ENCODE measurements at places on chromosomes 11 and 22.

- no peak for DNase-seq
Observed at GRCh38 chr22:24446260-24446611, 18.8 kb downstream of the ADORA2A start.

DNA sequence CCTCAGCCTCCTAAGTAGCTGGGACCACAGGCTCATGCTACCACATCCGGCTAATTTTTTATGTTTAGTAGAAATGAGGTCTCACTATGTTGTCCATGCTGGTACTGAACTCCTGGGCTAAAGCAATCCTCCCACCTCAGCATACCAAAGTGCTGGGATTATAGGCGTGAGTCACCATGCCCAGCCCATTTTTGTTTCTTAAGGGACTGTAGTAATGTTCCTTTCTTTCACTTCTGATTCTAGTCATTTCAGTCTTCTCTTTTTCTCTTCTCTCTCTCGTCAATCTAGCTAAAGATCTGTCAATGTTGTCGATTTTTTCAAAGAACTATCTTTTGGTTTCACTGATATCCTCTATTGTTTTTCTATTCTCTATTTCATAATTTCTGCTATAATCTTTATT is 111.0 kb upstream of the APOA1 start:
- DNase-seq, result no peak

DNA sequence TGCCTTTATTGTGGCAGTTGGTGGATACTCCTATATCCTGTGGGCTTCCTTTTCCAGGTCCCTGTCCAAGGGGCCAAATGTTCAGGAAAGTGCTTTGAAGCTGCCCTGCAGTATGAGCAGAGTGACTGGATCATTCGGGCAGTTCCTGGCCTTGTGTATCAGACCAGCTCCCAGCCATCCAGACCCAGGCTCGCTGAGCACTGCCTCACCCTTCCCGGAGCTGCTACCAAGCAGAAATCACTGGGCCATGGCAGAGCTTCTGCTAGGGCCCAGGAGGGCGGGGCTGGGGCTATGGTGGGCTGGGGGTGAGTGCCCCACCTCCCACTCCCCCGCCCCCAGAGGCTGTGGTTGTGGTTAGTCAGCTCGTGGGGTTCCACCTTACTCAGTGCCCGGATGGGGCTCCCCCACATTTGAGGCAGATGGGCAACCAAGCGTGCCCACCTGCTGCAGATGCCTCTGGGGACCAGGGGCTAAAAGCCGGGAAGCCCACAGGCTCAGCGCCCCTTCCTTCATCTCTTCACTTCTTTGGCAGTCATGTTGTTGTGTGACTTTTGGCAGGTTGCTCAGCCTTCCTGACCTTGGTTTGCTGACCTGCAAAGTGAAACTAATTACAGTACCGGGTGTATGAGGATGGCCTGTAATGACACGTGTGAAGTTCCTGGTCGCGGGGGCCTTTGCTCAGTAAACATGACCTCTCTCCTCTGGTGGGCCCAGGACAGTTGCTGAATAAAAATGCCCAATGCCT is 2.1 kb upstream of the LRRC32 start:
- peak; percentile 60 for DNase-seq

- DNase-seq, result no peak
Observed at GRCh38 chr11:20158597-20159257, 1.5 kb downstream of the DBX1 start.

DNA sequence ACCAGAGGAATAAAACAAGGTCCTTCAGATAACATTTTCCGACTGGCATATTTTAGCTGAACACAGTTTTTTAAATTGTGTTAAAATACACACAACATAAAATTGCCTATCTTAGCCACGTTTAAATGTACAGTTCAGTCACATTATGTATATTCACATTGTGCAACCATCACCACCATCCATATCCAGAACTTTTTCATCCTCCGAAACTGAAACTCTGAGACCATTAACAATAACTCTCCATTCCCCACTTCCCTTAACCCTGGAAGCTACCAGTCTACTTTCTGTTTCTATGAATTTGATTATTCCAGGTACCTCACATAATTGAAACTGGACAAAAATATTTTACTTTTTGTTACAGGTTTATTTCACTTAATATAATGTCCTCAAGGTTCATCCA is 213.3 kb downstream of the ETS1 start:
- DNase-seq, result no peak

- no peak for DNase-seq
Observed at GRCh38 chr22:46046299-46046685, 69.3 kb upstream of the WNT7B start.

GRCh38 chr22:41369837-41370236 is 11.9 kb upstream of the TEF start:
- no peak for DNase-seq

- no peak for DNase-seq
Observed at GRCh38 chr22:29112121-29112520, 39.3 kb downstream of the KREMEN1 start.

DNA sequence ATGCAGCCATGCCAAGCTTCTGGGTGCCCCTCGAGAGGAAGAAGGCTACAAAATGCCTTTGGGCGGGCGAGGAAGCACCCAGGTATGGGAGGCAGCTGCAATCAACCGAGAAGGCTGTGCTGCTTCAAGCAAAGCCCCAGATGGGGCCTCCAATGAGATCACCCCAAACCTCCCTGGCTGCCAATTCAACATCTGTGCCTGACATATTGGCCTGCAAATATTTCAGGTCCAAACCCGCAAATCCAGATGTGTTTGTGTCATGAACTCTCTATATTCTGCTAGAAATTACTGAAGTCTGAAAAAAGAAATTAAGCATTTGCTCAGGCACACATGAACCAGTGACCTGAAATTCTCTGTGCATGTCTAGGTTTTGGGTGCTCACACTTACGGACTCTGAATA is 78.8 kb upstream of the RCN1 start:
- DNase-seq, result no peak

DNA sequence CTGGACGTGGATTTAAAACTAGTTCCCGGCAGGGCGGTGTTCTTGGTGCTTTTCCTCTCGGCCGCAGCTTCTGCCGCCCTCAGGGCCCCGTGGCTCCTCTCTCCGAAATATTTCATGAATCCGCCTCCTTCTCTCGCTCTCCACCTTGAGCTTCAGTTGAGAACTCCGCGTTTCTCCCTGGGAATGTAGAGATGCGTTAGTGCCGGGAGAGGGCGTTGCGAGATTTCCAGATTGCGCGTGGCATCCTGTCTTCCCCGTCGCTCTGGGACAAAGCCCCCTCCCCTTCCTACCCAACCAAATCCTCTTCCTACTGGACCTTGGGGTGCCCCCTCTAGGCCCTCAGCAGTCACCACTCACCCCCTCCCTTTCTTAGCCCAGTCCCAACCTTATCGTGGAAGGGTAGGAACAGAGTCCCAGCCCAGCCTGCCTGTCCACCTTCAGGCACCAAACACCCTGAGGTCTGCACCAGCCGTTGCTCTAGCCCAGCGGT is 15.5 kb upstream of the RAC2 start:
- no peak for DNase-seq

DNA sequence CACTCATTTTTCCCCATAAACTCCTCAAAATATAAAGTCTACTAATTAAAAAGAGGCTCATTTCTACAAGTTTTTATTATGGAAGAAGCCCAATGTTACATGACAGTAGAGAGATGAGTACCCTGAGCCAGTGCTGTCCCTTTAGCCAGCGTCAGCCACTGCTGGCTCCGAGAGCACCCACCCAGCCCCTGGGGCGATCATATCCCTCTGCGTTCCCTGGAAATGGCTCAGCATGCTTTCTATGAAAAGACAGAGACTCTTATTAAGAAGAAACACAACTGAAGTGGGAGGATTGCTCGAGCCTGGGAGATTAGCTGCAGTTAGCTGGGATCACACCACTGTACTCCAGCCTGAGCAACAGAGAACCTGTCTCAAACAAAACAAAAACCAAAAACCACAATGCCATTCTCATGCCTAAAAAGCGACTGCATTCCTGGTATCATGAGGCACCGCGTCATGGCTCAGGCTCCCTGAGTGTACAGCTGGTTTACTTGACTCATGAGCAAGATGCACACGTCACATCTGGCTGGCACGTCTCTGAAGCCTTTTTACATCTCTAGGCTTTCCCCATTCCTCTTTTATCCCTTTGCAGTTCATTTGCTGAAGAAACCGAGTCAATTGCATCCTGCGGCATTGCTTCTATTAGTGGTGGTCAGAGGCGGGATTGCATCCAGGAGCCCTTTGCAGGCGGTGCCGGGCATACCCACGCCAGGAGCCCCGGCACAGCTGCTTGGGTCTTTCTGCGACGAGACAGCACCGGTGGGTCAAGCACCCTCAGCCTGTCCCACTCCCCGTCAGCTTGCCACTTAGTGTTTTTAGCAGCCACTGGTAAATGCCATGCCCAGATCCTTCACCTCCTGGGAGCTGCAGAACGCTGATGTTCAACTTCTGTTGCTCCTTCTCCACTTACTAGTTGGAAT is 119.9 kb downstream of the CTTN start:
- DNase-seq, result no peak

DNA sequence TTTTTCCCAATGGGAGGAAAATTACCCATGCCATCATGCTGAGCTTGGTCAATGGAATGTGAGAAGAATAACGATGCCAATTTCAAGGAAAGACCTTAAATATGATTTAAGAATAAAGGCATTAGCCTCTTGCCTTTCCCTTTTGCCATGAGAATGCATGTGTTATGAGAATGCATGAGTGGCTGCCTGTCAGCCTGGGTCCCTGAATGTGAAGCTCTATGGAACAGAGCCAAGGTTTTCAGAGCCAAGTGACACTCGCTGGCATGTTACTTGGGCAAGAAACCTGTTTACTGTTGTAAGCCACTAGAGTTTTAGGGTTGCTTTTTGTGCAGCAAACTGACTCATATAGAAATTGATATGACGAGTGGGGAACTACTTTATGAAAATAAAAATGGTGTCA is 75.7 kb downstream of the JRKL start:
- DNase-seq, result no peak

GRCh38 chr11:3022982-3023381 is 30.9 kb upstream of the NAP1L4 start:
- no peak for DNase-seq

Measured in GM12891 (cell line).